ENCODE measurements at places on chromosomes 4 and X.

DNA sequence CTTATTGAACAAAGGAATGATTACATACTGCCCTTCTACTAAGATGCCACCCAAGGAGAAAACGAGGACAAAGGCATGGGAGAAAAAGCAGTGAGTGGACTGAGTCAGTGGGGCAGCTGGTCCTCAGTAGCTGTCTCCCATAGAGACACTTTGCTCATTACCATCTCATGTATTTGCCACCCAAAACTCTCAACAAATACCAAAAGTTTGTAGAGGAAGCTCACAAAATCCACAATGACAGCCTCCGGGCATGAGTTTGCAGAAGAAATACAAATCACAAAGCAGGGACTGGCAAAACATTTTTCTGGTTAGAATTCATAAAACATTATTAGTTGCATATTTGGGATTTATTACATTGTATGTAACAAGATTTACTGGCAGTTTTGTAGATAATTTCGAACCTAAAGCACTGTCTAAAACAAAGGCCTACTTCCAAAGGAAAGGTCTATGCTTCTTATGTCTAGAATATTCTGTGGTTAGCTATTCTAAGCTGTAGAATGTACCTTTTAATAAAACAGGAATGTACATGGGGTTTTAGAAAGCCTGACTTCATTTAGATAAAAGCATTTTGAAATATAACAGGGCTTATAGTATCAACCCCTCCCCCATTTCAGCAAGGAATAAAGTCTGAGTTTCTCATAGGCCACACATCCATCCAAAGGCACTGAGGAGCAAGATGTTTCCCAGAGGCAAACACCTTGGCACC is 17.7 kb downstream of the PCDH18 start:
- DNase-seq: no peak

DNA sequence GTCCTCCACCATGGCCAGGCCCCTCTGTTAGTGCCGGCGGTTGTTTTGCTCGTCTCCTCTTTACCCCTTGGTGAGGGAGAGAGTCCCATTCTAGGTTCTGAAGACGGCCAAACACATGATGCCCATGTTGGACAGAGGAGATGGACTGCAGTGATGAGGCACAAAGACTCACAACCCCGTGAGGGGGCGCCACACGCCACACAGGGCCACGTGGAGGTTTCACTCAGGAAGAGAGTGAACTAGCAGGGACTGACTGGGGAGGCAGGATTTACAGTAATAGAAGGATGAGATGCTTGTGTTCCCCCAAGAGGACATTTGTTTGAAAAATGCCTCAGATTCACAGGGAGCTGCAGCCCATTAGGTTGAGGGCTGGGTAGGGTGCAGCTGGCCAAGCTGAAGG is 655.3 kb upstream of the FRG1 start:
- DNase-seq: no peak

DNA sequence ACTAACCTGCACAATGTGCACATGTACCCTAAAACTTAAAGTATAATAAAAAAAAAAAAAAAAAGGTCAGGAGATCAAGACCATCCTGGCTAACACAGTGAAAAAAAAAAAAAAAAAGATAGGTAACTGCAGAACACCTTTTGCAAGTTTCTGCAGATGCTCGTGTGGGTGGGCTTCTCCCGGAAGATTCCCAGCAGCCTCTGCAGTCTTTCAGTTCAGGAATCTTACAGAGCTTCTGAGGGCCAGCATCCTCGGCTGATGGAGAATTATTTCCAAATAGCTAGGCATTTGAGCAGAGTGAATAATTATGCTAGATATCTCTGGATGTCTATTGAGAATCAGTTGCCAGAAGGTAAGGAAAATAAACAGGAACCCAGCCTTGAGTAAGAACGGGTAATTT is 300.7 kb downstream of the DCTD start:
- no peak for DNase-seq

DNA sequence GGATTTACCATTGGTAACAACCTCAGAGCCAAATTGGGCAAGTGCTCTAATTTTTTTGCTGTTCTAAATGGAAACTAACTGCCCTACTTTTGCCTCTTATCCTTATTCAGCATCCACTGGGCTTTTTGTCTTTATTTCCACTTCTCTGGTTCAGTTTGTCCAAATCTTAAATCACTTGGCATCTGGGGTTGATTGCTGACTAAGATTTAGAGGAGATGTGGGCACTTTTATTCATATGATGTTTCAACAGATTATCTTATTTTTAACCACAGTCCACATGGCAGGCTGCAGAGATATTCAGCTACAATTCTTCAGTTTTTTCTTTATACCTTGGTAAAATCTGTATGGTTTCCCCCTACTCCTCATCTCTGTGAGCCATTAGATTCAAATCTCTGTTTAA is 1161.4 kb upstream of the PCDH7 start:
- no peak for DNase-seq
